ENCODE measurements at places on chromosomes 1 and 21. TPM values are rescaled to one million over a fixed set of nuclear protein-coding genes. Genes with fewer than 3 reads are reported as not detected.

The GPA33 gene
- total RNA-seq, result not detected

The HSPA6 gene
- total RNA-seq, result 0.62 TPM

The KRTAP10-3 gene
- not detected for total RNA-seq

The S100A1 gene
- not detected for total RNA-seq

The HRNR gene
- not detected for total RNA-seq

The SPRR4 gene
- not detected for total RNA-seq

The LGR6 gene
- total RNA-seq, result not detected

The NEXN gene
- total RNA-seq, result 26.5 TPM

The RAB7B gene
- 7.5 TPM for total RNA-seq
